ENCODE measurements at places on chromosomes 13 and 19.

DNA sequence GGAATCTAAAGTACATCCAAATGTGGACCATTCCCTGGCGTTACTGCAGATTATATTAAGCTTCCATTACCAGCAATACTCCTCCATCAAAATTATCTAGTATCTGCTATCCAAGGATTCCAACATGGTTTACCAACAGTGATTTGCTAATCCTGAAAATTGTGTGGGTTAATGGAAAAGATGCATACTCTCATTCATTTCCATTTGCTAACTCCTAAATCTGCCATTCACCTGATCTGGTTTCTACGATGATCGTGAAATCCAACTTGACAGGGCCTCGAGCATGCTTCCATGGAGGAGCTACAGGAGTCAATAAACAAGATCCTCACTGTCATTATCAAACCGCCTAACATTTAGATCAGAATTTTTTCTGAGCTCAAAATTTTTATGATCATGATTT is 121.0 kb downstream of the RGCC start:
- DNase-seq: no peak

GRCh38 chr19:10433131-10433536 is 12.8 kb downstream of the PDE4A start:
- no peak for DNase-seq

- no peak for DNase-seq
Observed at GRCh38 chr19:5993648-5994358, 15.9 kb upstream of the RANBP3 start.

- DNase-seq: no peak
Observed at GRCh38 chr19:33375837-33376159, 2.3 kb downstream of the CEBPG start.

DNA sequence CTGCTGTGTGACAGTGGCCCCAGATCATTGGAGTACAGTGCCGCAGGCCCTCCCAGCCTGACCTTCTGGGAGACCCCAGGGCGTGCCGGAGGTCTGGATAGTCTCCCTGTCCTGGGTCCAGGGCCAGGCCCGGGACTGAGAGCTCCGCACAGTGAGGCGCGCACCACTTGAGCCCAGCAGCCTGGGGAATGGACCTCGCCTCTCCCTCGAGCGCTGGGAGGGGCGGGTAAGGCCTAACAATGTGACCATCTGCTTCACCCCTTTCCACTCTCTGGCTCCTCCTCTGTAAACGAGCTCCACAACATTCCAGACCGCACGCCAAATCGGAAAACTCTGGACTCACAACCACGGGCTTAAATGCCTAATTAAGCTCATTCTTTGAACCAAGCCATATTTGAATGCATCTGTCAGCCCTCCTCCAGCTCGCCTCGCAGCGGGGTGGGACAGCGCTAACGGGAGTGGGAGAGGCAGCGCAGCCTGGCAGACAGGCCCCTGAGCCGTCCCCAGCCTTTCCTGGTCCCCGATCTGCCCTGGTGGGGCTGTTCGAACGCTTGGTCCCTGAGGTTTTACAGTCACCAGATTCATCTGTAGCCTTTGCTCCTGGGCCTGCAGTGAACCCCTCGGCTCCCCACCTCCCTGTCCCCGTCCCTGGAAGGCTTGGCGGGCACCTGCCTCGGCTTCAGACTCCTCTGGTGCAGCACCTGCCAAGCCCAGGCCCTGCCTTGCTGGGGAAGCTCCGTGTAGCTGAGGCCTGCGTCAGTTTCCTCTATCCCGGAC is 120.7 kb upstream of the VSTM2B start:
- DNase-seq: no peak

DNA sequence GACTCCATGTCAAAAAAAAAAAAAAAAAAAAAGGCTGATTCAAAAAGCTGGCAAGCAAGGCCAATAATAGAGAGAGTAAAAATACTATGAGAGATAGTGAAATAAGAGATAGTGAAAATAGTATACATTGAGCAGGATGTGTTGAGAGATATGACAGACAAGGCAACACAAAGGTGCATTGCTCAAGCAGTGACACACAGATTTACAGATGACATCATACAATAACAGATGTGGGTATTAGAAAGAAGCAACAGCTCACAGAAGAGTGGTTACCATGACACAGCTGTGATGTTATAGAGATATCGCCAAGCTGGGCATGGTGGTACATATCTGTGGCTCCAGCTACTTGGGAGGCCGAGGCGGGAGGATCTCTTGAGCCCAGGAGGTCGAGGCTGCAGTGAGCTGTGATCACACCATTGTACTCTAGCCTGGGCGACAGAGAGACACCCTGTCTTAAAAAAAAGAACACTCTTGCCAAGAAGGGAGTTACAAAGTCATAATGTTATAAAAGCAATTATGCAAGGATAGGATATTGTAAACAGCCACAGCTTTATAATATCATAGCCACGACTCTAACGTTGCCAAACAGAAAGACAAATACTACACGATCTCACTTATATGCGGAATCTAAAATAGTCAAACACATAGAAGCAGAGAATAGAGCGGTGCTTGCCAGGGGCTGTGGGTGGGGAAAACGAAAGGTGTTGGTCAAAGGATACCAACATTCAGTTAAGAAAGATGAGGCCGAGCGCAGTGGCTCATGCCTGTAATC is 10.3 kb downstream of the TNFSF9 start:
- DNase-seq: no peak

GRCh38 chr13:110280985-110281688 is 25.8 kb downstream of the COL4A1 start:
- no peak for DNase-seq

- no peak for DNase-seq
Observed at GRCh38 chr13:49371943-49372613, 71.8 kb downstream of the CAB39L start.

DNA sequence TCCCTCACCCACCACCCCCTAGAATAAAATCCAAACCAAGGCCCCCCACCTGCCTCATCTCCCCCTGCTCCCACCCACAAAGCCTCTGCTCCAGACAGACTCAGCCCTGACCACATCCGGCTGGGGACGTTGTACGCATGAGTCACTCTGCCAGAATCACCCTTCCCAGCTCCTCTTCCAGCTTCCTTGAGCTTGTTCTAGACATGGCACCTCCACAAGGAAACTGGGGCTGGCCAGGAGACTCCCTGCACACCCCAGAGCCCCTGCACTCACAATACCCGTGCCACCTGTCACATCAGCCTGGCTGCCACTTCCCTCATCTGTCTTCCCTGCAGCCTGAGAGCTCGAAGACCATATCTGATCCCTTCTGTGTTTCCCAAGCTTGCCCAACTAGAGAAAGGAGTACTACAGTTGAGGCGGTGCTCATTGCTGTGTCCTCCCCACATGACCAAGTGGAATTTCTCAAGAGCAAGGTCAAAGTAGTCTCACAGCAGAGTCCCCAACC is 9.7 kb downstream of the DEDD2 start:
- peak; percentile 45 for DNase-seq

DNA sequence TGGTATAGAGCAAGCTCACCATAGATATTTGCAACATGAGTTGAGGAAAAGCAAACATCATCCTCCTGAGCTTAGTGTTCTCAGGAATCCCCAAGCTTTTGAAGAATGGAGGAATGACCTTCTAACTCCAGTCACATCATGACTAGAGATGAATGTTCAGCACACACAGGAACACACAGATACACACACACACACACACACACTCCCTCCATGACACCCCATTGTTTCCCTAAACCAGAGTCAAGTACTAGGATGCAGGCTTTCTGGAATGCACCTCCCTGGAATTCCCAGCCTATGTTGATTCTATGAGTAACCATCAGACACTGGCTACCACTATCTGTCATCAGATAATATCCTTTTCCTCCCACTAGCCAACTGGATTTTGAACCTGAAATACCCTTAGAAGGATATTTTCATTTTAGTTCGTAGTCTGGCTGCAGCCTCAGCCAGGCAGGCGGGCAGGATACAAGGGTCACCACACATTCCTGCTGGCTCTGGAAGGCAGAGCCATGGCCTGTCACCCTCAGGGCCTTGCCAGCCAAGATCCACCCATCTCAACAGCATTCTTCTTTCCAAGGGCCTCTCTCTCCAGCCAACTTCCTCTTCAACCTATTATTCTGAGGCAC is 162.4 kb downstream of the FOXO1 start:
- peak; percentile 83 for DNase-seq

- DNase-seq: no peak
Observed at GRCh38 chr19:7645163-7645562, 8.3 kb downstream of the STXBP2 start.

GRCh38 chr13:112052213-112052612 is 14.7 kb upstream of the SOX1 start:
- DNase-seq: no peak

GRCh38 chr13:100534147-100534843 is 54.3 kb downstream of the GGACT start:
- no peak for DNase-seq

- no peak for DNase-seq
Observed at GRCh38 chr19:15299568-15300409, 32.5 kb downstream of the BRD4 start.

GRCh38 chr13:26677156-26677555 is 83.4 kb downstream of the GPR12 start:
- no peak for DNase-seq

DNA sequence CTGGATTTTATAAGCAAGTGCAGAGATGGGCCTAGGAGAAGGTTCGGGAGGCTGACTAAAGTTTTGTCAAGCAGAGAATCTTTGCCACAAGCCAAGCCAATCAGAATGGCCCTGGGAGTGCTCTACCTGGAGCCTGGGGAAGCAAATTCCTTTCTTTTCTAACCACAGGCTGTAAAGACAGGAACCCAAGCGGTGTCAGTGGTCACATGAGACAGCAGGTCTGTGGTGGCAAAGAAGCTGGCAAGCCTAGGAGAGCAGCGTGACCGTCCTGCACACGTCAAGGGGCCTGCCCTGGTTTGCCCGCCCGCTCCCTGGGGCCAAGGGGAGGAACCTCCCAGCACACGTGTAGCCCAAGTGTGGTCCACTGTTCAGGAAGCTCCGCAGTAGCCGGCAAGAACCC is 90.8 kb downstream of the IPO5 start:
- peak; percentile 49 for DNase-seq

DNA sequence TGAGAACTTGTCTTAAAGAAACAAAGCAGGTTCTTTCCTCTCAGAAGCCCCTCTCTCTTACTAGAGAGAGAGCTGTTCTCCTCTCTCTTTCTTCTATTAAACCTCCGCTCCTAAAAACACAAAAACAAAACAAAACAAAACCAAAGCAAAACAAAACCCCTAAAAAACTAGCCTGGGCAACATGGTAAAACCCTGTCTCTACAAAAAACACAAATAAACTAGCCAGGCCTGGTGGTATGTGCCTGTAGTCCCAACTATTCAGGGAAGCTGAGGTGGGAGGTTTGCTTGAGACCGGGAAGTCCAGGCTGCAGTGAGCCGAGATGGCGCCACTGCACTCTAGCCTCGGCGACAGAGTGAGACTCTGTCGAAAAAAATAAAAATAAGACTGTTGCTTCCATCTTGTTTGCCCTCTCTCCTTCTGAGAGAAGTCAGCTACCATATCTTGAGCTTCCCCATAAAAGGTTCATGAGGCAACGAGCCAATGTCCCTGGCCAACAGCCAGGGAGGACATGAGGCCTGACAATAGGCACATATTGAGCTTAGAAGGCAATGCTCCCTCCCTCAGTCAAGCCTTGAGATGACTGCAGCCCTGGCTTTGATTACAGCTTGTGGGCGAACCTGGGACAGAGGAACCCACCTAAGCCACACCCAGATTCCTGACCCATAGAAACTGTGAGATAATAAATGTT is 17.5 kb upstream of the FLT3 start:
- DNase-seq: no peak

GRCh38 chr13:114299604-114300305 is 14.5 kb upstream of the CHAMP1 start:
- DNase-seq: no peak

DNA sequence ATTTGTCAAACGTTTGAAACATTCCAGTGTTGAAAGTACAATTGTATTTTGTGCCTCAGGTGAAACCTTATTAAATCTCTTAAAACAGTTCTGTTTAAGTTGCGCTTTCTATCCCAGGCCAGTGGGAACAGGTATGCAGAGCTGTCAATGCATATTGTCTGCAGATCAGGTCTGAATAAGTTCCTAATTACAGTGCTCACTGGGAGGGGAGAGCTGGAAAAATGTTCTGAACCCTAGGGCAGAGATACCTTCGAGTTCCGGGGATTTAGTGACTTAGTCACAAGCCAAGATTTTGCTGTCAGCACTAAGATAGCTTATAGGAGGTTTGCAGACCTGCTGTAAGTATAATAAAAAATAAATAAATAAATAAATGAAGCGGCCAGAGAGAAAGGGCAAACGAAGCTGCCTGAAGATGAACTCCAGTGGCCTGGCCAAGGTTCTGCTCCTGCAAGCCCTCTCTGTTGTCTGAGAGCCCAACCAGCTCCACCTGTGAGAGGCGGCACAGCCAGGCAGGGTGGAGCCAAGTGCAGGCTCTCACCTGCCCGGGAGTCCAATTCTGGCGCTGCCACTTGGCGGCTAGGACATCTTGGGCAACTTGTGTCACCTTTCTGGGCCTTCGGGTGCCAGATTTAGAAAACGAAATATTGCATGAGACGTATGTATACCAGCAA is 97.9 kb upstream of the SLC7A1 start:
- DNase-seq: no peak

DNA sequence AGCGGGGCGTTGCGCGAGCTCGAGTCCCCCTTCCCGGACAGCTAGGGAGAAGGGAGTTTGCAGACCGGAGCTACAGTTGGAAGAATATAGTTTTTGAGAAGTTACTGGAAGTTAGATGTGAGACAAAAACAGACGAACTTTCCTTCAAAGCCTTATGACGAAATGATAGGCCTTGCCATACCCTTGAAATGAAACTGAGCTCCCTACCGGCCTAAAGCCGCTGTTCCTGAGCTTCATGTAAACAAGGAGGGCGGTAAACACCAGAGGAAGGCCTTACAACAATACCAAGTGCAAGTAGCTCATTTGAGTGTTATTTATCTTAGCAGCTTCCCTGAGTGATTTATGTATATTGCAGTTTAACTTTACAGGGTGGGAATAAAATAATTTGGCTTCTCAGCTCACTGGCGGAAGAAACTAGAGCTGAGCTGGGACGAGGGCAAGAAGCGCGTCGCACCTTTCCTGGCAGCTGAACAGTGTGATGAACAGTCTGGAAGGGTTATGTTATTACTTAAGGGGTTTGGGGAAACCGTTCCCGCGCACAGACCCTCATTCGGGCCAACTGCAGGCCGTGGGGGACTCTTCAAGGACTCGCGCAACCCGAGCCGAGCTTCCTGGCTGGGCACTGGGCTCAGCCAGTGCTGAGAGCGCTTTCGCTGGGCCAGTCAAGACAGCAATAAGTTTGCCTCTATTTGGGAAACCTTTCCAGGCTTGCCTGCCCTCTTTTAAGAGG is 111.2 kb downstream of the KCNRG start:
- DNase-seq: no peak
